Femur (tissue), 1 donor: ENCODE measurements at places on chromosomes 16 and 17.
A peak's percentile ranks its signal among the peaks of the same experiment; 100 is the strongest.

DNA sequence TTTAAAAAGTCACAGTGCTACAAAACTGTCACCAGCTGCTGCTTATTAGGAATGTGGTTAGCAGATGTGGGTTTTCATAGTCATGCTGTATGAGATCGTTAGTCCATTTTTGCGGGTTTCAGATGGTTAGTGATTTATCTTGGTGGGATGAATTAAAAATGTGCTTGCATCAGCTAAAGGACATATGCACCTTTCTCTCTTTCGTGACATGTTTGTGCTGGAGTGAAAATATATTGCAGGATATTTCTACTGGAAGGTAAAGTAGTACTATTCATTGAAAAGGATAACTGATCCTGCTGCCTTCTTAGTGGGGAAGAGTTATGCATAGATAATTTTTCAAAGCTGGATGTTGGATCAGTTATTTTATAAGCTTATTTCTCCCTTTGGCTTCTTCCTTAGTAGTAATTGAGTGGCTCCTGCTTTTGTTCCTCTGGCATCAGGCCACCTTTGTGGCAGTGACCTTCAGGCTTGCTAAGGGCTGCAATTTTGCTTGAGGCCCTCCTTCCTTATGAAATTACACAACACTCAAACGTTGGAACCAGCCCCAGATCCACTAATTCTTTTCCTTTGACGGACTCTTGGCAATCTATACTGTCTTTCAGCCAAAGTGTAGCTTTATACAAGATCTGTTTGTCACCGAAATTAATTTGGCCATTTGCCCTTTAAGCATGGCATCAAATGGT is 7.5 kb upstream of the SNTB2 start:
- DNase-seq = peak; percentile 80

DNA sequence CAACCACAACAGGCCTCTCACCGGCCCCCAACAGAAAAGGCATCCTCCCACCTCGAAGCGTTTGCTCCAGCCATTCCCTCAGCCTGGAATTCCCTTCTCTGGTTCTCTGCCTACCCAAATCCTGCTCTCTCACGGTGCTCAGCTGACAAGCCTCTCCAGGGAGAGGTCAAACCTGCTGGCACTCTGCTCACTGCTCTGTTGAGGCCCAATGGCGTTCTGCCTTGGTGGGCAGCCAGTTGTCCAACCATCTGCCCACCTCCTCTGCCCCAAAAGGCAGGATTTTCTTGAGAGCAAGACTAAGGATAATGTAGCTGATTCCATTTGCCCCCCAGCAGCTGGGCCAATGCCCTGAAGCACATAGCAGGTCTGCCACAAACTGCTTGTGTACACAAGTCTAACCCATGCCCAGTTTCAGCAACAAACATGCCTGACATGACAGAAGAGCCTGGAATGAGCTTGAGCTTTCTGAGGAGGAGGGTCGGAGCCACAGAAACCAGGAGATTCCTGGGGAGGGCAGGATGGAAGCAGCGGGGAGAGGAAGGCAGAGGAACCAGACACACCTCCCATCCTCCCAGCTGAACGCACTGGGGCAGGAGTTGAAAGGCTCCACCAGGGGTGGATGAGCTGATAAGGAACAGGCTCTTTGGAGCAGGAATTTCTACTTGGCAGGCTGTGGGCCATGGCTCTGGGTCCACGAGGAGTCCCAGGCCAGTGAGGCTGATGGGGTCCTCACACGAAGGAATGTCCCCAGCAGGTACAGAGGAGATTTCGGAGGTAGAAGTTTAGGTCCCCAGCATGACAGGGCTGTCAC is 23.9 kb downstream of the ARHGAP27 start:
- DNase-seq = no peak

DNA sequence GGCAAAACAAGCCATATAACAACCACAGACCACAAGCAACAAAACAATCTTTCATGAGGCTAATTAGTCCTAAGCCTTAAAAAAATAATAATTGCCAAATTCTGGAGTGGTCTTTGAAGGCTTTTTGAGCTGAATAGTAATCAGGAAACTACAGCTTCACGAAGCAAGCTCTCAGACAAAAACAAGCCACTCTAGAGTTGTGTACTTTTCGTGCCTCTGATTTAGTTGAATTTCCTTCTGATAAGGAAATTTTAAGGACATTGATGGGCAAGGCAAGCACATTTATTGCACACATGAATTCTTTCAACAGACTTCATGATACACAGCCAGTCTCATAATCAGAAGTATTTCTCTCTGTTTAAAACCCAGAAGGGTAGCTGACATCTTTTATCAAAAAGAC is 130.8 kb upstream of the IRX3 start:
- DNase-seq = no peak

DNA sequence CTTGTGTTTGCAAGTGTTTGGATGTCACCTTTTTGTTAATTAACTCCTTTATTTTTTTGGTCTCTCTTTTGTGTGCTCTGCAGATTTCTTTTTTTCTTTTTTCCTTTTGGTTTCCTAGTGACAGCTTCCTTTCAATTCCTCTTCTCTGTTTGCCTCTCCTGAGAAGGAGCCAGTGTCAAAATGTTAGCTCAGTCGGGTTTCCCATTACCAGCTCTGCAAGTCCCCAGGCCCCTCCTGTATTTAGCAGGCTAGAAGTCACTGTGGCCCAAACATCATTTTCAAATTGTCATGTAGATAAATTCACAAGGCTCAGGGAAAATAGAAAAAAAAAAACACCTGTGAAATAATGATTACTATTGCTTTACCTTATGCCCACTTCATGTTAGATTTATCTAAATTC is 1621.6 kb downstream of the CDH8 start:
- no peak for DNase-seq

- DNase-seq = no peak
Measured at GRCh38 chr17:68461122-68461539, 3.8 kb upstream of the WIPI1 start.

DNA sequence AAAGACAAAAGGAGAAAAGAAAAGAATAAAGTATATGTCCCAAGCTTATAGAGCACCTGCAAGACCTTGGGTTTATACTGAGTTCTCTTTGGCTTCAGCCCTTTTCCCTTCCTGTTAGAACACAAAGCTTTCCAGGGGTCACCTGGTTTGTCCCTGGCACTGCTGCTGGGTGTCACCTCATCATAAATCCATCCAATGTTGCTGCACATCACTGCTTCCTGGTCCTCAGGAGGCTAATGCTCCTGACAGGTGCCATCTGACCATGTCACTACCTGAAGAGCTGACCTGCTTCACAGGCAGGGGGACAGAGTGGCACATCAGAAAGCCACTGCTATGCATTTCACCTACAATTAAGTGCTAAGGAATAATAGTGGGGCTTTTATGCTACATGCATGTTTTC is 164.6 kb upstream of the ELAC2 start:
- no peak for DNase-seq

- peak; percentile 42 for DNase-seq
Measured at GRCh38 chr17:70654706-70655105, 485.4 kb downstream of the KCNJ2 start.

DNA sequence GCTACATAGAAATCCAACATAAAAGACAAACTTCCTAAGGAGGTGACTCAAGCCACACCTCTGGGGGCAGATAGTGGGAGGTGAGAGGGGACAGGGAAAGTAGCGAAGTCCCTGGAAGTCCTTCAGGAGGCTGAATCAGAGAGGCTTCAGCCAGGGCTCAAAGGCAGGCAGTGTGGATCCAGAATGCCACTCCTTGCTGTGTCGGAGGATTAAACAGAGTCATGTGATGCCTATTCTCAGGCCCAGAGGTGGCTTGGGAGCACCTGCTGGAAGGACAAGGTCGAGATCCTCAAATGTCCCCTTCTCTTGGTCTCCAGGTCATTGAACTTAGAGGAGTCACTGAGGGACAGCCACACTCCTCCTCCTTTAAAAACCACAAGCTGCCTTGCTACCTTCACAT is 391.1 kb downstream of the SOX9 start:
- no peak for DNase-seq

DNA sequence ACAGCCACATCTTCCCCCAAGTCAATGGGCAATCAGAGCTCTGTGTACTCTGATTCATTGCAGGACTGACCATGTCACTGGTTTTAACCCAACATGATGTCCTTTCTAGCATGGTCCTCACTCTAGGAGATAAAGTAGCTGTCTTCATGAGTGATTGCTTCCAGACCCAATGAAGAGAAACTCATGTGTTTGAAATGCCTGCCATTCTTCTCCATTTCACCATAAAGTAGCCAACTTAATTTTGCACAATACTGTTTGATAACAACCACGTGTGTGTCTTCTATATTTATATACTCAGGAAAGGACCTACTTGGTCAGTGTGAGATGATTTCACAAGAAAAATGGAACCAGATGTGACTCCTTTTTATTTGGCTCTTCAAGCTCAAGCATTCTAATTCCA is 172.5 kb downstream of the AXIN2 start:
- no peak for DNase-seq

- no peak for DNase-seq
Measured at GRCh38 chr16:59988591-59988990, 1254.5 kb upstream of the GOT2 start.

- DNase-seq = peak; percentile 81
Measured at GRCh38 chr17:29116804-29117753, 63.1 kb downstream of the MYO18A start.

GRCh38 chr16:84464116-84464515 is 40.3 kb downstream of the MEAK7 start:
- DNase-seq = no peak

GRCh38 chr16:87210894-87211293 is 106.3 kb downstream of the C16orf95 start:
- DNase-seq = no peak

DNA sequence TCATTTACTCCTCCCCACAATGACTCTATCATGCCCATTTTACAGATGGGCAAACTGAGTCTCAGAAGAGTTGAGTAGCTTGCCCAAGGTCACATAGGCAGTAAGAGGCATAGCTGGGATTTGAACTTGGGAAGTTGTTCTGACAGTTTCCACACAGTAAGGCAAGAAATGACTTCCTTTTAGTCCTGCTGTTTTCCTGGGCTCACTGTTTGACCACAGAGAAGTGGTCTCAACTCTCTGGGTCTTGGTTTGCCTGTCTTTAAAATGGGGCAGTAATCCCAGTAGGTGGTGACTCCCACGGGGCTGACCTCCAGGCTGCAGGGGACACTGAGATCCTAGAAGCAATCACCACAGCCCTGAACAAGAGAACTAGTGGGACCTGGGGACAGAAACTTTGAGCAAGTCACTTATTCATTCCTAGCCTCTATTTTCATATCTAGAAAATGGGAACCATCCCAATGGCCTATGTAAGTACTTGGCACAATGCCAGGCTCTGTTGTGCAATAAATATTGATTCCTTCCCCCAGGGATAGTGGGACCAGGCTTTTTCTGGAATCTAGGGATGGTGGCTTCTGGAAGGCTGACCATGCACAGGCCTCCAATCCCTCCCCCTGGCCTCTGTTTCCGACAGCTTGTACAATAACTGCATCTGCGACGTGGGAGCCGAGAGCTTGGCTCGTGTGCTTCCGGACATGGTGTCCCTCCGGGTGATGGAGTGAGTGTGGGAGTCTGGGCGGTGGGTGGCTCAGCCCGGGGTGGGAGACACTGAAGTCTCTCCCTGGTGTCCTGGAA is 20.5 kb downstream of the DEXI start:
- no peak for DNase-seq

GRCh38 chr16:12089492-12090150 is 113.1 kb downstream of the SNX29 start:
- no peak for DNase-seq

- DNase-seq = no peak
Measured at GRCh38 chr17:10062691-10063385, 135.6 kb downstream of the GAS7 start.

- DNase-seq = no peak
Measured at GRCh38 chr17:21353326-21354010, 22.7 kb upstream of the KCNJ12 start.

DNA sequence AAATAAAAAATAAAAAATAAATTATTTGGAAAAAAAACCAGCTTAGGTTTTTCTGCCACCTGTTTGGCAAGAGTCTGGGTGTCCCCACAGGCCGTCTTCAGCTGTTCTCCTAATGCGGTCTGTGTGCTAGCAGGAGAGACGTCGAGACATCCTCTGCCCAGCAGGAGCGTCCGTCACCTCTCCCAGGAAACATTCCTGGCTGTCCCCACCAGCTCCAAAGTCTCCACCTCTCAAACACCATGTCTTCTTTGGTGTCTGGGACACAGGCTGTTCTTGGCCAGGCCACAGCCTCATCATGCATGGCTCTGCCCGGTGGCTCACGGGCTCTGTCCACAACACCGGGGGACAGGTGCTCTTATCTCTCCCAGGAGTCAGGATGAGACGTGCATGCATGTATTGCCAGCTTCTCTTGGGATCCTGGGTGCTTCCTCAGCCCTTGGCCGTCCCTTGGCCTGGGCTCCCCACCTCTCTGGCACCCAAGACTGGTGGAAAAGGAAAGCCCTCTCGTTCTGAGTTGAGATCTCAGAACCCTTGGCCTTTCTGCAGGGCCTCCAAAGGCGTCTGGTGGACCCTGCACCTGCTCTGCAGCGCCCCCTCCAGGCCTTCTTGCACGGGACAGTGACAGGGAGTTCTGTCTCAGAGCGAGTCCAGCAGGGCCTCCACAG is 84.9 kb upstream of the CBX4 start:
- DNase-seq = peak; percentile 49

DNA sequence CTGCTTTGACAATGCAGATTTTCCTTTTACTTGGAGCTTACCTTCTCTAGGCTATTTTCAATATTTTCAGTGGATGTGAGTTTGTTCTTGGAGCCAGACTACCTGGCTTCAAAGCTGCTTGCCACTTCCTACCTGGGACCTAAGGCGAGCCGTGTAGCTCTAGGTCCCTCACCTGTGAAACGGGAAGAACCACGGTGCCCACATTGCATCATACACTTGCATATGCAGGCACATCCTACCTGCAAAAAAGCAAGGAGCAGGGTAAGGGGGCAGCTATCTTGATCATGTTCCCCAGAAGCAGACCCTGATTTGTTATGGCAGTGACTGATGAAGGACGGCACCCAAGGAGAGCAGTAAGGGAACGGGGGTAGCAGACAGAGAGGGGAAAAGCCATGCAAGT is 27.0 kb upstream of the MPRIP start:
- no peak for DNase-seq

DNA sequence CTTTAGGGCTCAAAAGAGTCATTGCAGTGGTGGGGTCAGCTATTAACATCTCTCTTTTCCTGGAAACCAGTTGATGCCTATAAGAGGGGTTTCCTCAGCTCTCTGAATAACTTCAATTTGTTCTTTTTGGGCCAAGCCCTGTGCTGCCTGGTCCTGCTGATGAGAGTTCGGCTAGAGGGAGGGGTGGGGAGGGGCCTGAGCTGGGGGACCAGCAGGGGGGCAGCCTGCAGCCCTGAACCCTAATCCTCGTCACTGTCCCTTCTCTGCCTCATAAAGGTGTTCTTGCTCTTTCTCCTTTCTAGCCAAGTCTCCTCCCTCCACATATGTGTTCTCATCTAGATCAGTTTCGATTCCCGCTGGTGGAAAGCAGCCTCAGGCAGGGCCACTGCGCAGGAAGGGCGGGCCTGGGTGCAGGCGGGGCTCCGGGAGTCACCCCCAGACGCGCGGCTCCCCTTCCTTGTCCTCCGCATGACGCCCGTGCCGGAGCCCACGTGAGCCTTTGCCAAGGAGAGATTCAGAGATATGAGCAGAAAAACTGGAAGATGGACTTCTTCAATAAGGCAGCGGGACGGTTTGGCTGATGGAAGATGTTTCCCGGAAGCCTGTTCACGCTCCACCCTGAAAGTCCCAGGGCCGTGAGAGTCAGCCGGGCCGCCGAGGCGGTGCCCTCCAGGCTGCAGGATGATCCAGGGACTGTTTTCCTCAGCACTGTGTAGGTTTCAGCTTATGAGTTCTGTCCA is 15.0 kb upstream of the RHOT1 start:
- peak; percentile 86 for DNase-seq

- no peak for DNase-seq
Measured at GRCh38 chr17:82915010-82915756, 75.4 kb upstream of the ZNF750 start.

- peak; percentile 61 for DNase-seq
Measured at GRCh38 chr17:49217651-49218413, 7.3 kb downstream of the ABI3 start.
